Pons (tissue), 1 donor: ENCODE measurements at places on chromosomes 1 and 21.

DNA sequence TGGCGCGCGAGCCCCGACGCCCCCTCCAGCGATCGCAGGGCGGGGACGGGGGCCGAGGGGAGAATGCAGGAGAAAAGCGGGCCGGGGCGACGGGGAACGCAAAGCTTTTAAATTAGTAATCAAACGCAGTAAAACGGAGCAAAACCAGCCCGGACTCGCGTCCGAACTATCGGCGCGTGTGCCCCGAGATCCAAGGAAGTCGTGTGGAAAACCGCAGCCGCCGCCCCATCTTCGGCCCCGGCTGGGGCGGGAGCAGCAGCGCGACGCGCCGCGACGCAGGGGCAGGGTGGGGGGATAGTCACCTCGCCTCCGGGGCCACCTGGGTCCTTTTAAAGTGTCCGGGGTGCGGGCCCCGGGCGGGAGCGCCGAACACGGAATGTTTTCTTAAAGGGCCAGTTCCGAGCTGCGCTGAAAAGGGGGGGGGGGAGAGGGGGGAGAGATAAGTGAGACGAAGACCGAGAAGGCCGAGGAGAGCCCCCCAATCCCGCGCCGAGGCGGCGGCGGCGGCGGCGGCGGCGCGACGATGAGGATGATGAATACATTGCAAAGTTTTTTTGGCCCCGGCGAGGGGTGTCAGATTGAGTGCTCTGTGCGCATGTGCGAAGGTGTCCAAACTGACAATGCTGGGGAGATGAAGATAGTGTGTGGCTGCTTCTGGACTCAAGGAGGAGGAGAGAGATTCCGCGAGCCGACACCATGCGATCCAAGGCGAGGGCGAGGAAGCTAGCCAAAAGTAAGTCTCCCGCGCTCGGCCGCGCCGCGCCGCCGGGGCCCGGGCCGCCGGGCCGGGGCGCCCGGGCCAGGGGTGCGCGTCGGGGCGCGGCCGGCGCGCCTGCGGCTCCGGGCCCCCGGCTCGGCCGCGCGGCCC is at the start of gene PRDM16:
PRDM16 (plus strand) TSS at position 640 of the 868 bp plus-strand sequence; CDS start at position 697, 57 bp downstream.
- DNase-seq: peak; percentile 21

GRCh38 chr1:172497230-172497629 is 35.7 kb upstream of the SUCO start:
- DNase-seq: no peak

- DNase-seq: peak; percentile 72
These were observed 83.8 kb upstream of the HOOK1 start for GRCh38 chr1:59730759-59731478.

- peak; percentile 39 for DNase-seq
These were observed 56.3 kb upstream of the CNN3 start for GRCh38 chr1:94983171-94983739.

GRCh38 chr1:44485229-44485933 is 80.3 kb downstream of the RNF220 start:
- DNase-seq: no peak

DNA sequence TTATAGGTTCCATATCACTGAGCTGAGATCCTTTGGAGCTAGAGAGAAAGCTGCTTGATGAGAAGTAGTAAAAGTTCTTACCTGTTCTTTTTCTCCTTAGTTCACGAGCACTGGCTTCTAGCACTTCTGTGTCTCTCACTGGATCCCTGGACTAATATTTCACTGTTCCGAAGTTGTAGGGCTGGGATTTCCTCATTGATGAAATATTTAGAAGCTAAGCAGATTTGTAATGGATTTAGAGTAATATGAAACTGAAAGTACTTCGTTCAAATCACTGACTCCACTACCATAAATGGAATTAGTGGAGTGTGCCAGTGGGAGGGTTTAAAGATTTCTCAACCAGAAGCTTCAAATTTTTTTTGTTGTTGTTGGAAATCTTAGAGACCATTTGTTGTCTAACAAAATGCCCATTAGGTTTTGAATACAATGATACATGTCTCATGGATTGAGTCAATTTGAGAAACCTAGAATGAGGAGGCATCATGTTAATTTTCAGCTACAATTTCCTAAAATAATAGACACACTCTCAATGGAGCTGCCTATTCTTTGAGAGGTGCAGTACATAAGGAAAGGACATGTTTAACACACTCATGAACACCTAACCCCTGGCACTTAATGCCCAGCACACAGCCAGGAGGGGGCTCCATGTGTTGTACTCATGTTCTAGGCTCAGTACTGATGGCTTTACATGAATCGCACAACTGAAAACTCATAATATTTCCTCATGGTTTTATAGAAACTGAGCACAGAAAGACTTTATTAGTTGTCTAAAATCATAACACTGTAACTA is at the start of gene GBP1:
GBP1 (minus strand) TSS at position 130 of the 790 bp plus-strand sequence. CDS start 1,974 bp downstream, outside the sequence.
- DNase-seq: peak; percentile 74

GRCh38 chr1:8120693-8121260 is 94.7 kb upstream of the ERRFI1 start:
- DNase-seq: no peak

GRCh38 chr1:18155881-18156385 is 48.3 kb downstream of the IGSF21 start:
- no peak for DNase-seq

GRCh38 chr1:236982380-236982779 is 21.9 kb downstream of the MT1HL1 start:
- DNase-seq: no peak

DNA sequence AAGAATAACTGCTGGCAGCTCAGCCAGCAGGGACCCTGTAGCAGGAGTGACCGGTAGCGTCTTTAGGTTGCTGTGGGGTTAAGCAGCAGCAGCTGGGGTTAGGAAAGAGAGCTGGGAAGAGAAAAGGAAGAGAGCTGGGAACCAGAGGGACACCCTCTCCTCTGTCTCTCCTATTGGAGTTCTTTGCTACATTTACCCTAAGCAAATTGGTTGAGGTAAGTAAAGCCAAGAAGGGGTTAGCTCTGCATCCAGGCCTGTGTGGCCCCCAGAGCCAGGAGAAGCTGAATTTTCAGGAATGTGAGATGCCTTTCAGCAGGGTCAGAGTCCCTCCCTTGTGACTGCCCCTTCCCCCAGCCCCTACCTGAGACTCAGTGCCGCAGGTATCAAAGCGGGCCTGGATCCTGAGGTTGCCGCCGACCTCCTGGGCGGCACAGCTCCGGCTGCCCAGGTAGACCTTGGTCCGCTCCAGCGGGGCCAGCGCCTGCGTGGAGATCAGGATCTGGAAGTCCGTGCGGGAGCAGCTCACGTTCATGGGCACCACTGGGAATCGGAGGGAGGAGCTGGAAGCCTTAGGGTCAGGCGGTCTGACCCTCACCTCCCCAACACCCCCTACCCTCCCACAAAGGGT is 16.4 kb downstream of the CDCP2 start:
- no peak for DNase-seq

- DNase-seq: no peak
These were observed 154.6 kb downstream of the PLA2G4A start for GRCh38 chr1:186983327-186983726.

- no peak for DNase-seq
These were observed 16.6 kb upstream of the RWDD3 start for GRCh38 chr1:95217371-95217770.

DNA sequence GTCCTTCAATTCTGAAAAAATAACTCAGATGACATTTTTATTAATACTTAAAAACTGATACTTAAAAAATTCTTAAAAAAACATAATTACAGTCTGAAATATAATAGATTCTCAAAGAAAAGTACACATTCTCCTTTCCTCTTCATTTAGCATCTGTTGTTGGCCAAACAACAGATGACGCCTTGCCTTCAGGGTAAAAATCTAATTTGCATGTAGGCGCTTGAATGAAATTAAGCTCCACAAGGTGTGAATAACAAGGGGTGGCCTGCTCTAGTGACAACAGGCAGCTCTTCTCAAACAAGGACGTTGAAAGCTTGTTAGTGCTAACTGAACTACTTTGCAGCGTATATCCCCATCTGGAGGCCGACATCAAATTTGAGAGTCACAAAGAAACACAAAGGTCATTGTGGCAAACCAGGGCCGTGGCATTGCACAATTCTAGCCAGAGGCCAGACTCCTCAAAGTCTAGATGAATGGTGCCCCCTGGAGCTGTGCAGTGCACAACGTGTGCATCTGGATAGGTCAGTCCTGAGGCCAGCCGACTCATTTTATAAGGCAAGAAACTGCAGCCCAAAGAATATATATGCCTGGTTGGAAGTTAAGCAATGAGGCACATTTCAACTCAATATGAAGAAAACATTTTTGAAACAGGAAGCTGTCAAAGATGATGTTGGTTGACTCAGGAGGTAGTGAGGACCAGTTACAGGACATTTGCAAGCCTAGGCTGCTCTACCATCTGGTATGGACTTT is 459.2 kb upstream of the RUNX1 start:
- DNase-seq: peak; percentile 82

DNA sequence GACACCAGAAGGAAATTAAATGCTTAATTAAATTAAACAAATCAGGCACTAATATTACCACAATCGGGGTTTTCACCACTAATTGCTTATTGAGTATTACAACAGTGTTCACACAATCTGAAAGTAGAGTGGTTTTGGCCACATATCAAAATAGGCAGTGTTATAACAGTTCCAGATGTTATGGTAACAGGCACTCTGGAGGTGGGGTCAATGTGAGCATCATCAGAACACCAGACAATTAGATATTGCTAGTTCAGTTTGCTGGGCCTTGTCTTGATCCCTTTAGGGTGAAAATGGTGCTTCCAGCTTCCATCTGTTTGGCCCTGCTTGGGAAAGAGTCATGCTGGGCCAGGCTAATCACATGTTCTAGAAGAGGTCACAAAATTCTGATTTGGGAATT is 14.5 kb upstream of the DDAH1 start:
- DNase-seq: no peak
